Astrocyte of the spinal cord (primary cell): ENCODE measurements at places on chromosomes 3 and 15.
A peak's percentile ranks its signal among the peaks of the same experiment; 100 is the strongest.

DNA sequence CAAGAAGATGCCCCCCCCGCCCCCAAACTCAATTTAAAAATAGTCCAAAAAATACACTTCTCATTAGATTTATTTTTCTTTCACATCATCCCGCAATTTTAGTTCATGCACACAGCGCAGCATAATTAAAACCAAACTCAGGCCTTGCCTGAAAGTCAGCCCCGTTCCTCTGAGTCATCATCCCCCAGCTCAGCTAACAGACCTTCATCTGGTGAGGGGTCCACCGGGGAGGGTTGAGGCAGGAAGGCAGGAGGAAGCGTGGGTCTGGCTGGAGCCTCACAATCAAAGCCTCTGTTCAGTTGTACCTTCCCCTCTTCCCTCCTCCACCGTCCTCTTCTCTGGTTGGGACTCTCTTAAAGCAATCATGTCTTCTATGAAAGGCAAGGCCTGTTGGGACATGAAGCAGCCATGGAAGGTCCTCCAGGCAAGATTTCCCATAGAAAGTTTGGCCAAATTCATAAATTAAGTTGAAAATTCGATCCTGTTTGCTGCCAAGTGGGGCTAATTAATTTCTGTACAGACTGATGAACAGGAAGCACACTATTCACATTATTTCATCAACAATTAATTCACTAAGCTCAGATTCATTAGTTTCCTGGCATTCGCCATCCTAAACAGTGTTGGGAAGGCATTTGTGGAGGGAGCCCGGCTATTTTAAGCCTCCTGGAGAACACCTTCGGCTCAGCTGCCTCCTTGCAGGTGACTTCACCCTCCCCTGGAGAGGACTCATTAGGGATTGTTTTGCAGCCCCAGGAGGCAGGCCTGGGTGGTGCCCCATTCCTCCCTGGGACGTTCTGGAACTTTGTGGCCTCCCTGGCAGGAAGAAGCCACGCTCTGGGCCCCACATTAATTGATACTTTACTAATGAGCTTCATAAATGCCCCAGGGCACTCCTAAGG, 72.3 kb upstream of the BNC1 start:
- DNase-seq, result no peak

- DNase-seq, result no peak
Measured at GRCh38 chr3:40079847-40080240, 229.7 kb upstream of the EIF1B start.

DNA sequence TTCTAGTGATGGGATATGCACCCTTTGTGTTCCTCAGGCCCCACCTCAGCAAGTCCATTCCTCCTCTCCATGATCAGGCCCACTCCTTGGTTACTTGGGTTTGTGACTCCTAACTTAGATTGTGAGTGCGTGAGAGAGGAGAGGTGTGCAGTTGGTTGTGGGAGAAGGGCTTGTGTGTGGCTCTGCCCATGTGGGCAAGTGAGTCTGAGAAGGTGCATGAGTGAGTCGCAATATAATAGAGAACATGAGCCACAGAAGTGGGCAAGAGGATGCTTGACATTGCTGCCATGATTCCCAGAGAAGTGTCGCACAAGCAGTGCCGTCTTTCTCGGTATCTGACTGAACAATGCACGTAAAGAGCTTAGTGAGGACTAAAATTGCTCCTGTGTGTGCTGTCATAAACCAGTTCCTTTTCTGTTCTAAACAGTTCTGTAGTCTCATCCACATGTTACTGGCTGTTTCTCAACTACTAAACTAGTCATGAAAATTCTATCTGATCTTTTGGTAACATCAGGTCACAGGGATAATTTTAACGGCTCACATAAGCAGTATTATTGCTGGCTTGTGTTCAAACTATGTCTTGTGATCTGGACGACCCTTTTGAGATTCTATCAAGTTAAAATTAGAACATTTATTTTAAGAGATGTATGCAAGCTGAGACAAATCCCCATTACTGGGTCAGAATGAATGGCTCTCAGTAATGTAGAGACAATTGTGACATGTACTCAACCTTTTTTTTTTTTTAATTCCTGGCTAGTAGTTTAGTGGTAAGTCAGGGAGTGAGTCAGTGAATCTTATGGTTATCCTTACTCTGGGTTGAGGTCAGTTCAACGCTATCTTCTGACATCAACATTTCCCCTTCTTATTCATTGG, 25.6 kb downstream of the GYG1 start:
- DNase-seq, result peak; percentile 92

DNA sequence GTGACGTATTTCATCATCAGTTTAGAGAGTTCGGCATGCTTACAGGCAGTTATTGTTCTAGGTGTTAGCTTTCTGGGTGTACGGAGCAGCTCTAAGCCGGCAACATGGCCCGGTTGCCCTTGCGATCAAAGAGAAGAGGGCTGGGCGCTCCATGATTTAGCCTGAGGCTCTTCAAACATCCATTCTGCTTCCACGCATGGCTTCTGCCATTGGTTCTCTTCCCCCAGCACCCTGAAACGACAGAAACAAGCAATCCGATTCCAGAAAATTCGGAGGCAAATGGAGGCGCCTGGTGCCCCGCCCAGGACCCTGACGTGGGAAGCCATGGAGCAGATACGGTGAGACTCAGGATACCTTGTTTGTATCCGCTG, 574 bp downstream of the NGRN start:
- no peak for DNase-seq

- DNase-seq, result peak; percentile 34
Measured at GRCh38 chr15:20340931-20341661, 200.5 kb downstream of the GOLGA6L6 start.

- DNase-seq, result no peak
Measured at GRCh38 chr3:13424141-13424844, 4.2 kb upstream of the NUP210 start.

GRCh38 chr3:64773137-64773536, 85.3 kb upstream of the ADAMTS9 start:
- no peak for DNase-seq

- no peak for DNase-seq
Measured at GRCh38 chr3:187002915-187003314, 72.6 kb downstream of the ST6GAL1 start.

GRCh38 chr3:174633342-174633741, 225.8 kb upstream of the NAALADL2 start:
- no peak for DNase-seq

DNA sequence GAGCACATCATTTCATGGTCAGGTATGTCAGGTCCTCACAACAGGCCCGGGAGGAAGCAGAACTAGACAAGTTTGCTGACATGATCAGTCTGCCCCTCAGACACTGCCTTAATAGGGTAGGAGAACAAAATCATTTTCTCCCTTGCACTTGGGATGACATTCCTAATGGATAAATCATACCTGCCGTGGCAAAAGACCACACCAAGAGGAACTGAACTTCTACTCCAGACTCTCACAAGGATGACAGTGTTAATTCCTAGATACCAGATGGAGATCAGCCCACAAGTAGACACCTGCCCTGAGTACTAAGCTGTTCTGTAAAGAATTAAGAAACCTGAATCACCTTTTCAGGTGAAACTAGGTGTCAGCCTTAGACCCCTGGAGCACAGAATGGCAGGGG, 19.5 kb downstream of the SIAH2 start:
- DNase-seq, result no peak

GRCh38 chr3:124043023-124043422, 51.1 kb upstream of the ROPN1 start:
- no peak for DNase-seq

DNA sequence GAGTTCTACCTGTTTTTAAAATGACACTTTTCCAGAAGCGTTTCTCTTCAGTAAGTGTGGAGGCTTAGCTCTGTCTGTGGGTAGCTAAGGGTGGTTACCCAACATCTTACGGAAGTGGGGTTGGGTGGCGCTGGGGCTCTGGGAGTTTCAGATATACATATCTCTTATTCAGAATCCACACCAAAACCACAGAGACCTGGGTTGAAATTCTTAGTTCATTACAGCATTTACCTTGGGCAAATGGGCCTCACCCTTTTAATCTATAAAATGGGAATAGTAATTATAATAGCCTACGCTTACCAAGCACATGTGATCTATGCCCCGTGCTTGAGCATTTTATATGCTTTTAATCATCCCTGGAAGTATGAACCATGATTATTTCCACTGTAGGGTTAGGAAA, 9.4 kb downstream of the PTPRG start:
- no peak for DNase-seq

GRCh38 chr3:8441969-8442559, 59.6 kb upstream of the LMCD1 start:
- peak; percentile 75 for DNase-seq

- DNase-seq, result no peak
Measured at GRCh38 chr3:77141423-77141822, 101.5 kb downstream of the ROBO2 start.

- DNase-seq, result no peak
Measured at GRCh38 chr3:4147556-4148118, 155.5 kb upstream of the SETMAR start.

- peak; percentile 35 for DNase-seq
Measured at GRCh38 chr15:29570948-29571791, 251.1 kb downstream of the TJP1 start.

DNA sequence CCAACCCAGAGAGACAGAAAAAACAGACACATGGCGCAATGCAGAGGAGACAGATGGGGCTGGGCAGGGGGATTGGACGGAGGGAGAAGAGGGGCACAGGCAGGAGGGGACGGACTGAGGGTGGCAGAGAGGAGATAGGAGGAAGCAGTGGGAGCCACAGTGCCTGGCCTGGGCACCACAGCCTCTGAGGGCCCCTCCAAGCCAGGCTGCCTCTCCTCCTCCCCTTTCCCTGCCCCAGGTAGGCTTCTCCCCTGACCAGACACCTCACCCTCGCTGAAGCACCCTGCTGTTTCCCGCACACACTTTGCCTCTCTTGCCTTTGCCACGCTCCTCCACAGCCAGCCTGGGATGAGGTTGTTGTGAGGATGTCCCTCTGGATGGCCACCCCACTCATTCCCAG, 84.0 kb upstream of the PRR20G start:
- DNase-seq, result no peak

- DNase-seq, result no peak
Measured at GRCh38 chr3:10779293-10779805, 36.7 kb upstream of the SLC6A11 start.

DNA sequence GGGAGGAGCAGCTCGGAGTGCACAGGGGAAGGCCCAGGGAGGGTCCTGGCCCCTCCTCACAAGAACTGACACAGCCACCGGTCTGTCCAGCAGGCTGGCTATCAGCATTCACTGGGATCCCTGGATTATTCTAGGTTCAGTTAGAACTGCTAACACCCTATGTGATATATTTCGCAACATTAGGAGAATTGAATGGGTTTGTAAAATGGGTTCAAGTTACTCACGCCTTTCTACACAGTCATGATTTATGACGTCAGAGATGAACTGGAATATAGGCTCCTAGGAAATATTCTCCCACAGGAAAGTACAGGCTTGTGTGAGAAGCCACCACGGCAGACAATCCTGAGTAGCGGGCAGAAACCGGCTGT, 969 bp upstream of the BSN start:
- no peak for DNase-seq

GRCh38 chr3:76942101-76942500, 97.8 kb upstream of the ROBO2 start:
- no peak for DNase-seq

GRCh38 chr3:56926947-56927282, 125.2 kb upstream of the ARHGEF3 start:
- DNase-seq, result no peak

DNA sequence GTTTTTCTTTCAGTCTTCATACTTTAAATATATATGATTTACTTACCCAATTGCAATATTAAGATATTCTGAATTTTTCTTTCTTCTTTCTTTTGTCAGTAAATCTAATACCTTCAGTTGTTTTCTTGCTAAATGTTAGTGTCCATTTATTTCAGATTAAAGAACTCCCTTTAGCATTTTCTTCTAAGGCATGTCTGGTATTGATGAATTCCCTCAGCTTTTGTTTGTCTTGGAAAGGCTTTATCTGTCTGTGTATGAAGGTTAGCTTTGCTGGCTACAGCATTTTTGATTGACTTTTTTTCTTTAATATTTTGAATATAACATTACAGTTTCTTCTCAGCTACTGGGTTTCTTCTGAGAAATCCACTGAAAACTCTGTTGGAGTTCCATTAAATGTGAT, 64.0 kb upstream of the PLSCR4 start:
- DNase-seq, result peak; percentile 29

DNA sequence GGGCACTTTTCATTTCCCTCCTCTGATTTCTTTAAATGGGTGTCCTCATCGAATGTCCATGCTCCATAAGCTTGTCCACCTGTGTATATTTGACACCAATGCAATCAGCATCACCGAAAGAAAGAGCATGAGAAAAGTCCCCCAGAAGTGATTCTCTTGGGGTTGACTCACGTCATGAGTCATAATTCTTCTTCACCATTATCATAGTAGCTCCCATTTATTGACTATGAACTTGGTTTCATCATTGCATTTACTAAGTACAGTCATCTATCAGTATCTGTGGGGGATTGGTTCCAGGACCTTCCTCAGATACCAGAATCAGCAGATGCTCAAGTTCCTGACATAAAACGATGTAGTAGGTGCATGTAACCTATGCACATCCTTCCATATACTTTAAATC, 372.5 kb upstream of the CFAP20DC start:
- peak; percentile 73 for DNase-seq

DNA sequence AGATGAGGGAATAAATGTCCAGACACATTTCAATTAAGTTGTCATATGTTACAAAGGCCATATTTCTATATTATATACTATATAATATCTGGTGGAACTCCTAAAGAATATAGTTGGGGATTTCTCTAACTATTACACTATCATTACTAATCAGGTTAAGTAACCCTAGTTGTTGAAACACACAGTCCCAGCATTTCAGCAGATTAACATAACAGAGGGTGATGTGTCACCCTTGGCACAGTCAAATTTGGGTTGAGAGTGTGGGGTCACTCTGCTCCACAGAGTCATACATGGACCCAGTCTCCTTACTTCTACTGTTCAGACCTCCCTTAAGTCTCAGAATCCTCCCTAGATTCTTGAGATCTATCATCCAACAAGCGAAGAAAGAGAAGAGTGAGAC, 496.4 kb upstream of the MDFIC2 start:
- no peak for DNase-seq

GRCh38 chr15:61916104-61916503, 144.1 kb downstream of the VPS13C start:
- peak; percentile 69 for DNase-seq

DNA sequence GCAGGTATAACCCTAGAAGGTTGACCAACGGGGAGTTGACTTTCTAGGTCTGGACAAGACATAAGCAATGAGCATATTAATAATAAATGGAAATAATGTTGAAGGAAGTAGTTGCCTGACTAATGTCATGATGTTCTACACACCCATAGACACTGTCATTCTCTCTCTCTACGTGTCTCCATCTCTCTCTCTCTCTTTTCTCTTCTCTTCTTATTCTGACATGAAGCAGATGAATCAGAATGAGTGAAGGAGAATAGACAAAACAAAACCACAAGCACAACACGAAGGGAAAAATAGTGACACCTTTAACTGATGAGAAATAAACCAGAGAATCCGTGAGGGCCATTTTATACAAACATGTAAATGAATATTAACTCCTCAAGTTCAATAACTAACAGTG, 26.7 kb upstream of the CCDC80 start:
- no peak for DNase-seq

GRCh38 chr3:174598885-174599439, 260.2 kb upstream of the NAALADL2 start:
- DNase-seq, result no peak

GRCh38 chr15:40872791-40873693, 992 bp downstream of the RHOV start:
- no peak for DNase-seq
